ENCODE measurements at places on chromosomes 16 and 17. TPM values are rescaled to one million over a fixed set of nuclear protein-coding genes. Genes with fewer than 3 reads are reported as not detected.

DNA sequence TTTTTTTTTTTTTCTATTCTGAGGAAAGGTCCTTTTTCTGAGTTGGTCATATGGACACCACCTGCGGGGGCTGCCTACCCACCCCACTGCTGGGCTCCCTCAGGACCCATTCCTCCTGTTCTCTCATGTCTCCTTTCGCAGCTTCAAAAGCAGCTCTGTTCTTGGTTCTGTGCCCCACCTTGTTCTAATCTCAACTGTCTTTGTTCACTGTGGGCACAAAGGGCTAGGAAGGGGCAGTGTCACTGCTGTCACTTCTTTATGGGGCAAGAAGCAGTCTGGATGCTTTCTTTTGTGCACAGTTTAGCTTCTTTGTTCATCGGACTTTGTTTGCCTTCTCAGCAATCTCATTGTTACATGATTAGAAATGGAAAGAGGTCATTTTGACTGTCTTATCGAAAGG, 7.1 kb downstream of the GOSR2 start:
- DNase-seq = no peak

GRCh38 chr17:28963055-28963611, 11.8 kb upstream of the PHF12 start:
- no peak for DNase-seq

Gene MLYCD
- total RNA-seq = 1.8 TPM

Gene RNF222
- not detected for total RNA-seq

GRCh38 chr17:19304209-19304608, 58.3 kb downstream of the B9D1 start:
- DNase-seq = peak; percentile 40

GRCh38 chr16:58814348-58814801, 80.3 kb upstream of the GOT2 start:
- peak; percentile 30 for DNase-seq

GRCh38 chr16:9012848-9013507, 49.3 kb upstream of the USP7 start:
- no peak for DNase-seq

GRCh38 chr17:3763777-3764170, 37.2 kb downstream of the ITGAE start:
- DNase-seq = no peak

DNA sequence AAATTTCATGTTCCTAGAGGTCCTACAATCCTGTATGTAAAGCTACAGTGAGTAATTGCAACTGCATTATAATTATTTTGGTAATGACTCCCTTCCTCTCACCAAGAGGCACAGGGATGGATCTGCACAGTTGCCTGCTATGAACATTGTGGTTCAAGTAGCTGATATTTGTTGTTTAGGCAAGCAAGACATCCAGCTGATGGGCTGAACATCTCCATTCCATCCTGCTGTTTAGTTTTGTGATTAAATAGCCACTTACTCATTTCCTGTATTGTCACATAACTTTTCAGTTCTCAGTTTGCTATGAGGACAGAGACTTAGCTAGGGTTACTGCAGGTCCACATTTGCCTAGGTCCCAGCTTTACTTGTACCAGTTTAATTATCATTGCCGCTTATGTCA, 181.2 kb upstream of the TBX2 start:
- DNase-seq = peak; percentile 75

DNA sequence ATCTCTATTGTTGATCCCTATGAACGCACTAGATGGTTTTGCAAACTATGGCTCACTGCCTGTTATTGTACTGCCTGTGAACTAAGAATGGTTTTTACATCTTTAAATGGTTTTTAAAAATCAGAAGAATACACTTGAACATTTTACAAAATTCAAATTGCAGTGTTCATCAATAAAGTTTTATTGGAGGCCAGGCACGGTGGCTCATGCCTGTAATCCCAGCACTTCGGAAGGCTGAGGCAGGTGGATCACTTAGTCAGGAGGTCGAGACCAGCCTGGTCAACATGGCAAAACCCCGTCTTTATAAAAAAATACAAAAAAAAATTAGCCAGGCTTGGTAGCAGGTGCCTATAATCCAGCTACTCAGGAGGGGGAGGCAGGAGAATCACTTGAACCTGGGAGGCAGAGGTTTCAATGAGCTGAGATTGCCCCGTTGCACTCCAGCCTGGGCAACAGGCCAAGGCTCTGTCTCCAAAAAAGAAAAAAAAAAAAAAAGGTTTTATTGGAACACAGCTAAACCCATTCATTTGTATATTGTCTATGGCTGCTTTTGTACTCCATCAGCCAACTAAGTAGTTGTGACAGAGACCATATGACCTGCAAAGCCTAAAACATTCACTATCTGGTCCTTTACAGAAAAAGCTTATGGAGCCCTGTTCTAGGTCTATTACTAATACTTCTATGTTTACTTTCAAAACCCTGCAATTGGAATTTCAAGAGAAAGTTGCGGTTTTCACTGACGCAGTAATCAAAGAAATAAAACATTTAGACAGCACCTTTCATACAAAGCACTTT, 18.9 kb downstream of the IKZF3 start:
- no peak for DNase-seq

Gene KRT24
- not detected for total RNA-seq

Gene IL17C
- total RNA-seq = not detected
